Smooth muscle cell of the brain vasculature (primary cell): ENCODE measurements at places on chromosomes 4 and X.
A peak's percentile ranks its signal among the peaks of the same experiment; 100 is the strongest.

- no peak for DNase-seq
Observed at GRCh38 chr4:140056015-140056414, 98.0 kb downstream of the MAML3 start.

DNA sequence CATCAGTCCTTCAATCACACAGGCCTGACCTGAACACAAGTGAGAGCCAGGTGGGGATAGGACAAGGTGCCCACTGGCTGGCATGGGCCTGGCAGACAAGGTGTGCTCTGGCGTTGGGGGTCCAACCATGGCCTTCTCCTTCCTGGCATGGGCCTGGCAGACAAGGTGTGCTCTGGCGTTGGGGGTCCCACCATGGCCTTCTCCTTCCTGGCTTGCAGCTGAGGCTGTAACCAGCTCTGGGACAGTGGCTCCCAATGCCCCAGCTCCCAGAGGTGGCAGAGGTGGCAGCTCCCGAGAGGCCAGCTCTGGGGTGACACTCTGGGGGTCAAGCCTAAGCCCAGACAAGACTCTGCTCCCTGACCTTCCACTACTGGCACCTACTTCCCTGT is 62.6 kb downstream of the JAKMIP1 start:
- DNase-seq, result no peak

DNA sequence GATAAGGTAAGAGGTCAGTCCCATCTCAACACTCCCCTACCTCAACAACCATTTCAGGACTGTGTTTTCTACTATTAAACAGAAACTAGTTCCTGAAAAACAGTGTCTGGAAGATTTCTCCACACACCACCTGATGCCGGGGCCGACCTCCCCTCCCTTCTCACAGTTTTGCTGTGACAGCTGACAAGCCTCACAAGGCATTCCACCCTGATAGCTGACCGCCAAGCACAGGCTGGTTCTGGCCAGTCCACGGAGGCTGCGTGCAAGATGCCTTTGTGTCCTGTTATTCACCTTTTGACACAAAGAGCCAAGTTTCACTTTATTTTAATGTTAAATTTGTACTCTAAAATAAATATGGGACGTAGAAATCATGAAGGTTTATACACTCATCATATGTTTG is 758.6 kb downstream of the PDHA2 start:
- no peak for DNase-seq

- no peak for DNase-seq
Observed at GRCh38 chr4:48032721-48033120, 16.1 kb downstream of the NIPAL1 start.

GRCh38 chr4:6716018-6716911 is at the start of gene BLOC1S4:
Gene BLOC1S4, plus strand, starts transcription at chr4:6716174. Its CDS starts 36 bp downstream, at chr4:6716210.
- peak; percentile 69 for DNase-seq

DNA sequence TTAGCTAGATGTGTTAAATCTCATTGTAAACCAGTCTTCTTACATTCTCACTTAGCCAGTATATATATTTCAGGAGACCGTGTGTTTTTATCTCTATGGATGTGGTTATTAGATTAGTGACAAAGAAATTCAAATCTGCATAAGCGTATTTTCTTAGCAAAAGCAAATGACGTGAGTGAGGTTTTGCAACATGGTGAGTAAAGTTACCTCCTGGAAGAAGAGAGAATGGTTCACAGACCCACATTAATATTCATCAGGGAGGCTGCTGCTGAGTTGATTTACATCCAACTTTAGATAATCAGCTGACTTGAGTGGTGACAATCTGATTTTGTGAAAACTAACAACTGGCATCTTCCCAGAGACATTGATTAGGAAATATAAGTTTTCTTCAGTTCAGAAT is 589.9 kb upstream of the GALNT7 start:
- no peak for DNase-seq

- DNase-seq, result no peak
Observed at GRCh38 chrX:14573161-14573560, 43.8 kb downstream of the GLRA2 start.

DNA sequence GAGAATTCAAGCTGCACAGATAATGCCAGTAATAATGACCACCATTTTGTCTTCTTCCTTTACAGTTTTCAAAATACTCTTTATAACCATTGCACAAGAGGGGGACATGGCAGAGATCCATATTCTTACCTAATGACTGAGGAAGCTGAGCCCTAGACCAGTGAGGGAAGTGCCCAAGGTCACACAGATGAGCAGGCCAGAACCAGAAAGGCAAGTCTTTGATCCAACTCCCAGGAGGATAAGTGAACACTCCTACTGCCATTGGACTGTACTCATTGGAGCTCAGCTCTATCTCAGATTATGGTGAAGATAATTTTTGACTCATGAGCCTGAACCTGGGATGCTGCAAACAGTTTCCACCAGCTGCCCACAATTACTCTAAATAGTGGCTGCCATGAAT is 28.6 kb downstream of the AMER1 start:
- DNase-seq, result no peak

DNA sequence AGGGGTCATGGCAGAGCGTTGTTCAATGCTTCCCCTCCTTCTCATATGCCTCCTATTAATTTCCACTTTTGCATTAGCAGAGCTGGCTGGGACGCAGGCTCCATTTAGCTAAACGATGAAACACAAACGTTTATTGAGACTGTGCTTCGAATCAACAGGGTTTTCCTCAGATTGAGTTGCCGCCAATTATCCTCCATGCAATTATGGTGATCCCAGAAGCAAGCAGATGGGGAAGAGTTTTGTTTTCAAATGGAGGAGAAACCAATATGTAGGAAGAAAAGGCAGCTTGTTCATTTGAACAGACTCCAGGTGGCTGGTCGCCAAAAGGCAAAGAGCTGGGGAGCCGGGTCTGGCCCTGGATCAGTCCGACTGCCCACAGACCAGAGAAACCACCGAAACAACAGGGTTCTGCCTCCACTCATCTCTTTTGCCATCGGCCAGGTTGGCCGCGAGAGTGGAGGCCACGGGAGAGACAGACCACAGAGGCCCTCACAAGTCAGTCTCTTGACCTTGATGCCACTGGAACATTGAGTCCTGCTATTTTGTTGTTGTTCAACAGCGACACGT is 184.8 kb downstream of the GBA3 start:
- no peak for DNase-seq

DNA sequence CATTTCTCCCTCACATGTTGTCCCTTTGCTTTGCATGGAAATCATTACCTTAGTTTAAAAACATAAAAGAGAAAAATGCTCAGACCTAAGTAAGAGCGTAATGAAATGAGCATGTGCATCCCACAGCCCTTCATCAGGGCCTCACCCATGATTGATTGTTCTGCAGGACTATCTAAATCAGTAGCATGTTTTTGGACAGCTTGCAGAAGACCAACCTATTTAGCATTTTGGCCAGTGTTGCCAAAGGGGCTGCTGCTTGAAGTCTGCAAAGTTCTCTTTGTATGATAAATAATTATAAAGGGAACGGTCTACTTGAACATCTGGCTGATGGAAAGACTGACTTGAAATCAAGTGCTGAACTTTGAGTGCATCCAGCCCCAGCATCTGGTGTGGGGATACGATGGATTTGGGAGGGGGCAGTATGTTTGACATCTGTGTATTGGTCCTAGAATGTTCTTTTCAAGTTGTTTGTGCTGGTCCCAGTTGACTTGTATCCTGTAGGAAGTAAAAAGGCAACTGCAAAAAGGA is 76.1 kb upstream of the LIMCH1 start:
- DNase-seq, result no peak

GRCh38 chr4:8329560-8329858 is 60.0 kb downstream of the HTRA3 start:
- DNase-seq, result no peak
